ENCODE measurements at places on chromosomes 4 and X.
A peak's percentile ranks its signal among the peaks of the same experiment; 100 is the strongest.

DNA sequence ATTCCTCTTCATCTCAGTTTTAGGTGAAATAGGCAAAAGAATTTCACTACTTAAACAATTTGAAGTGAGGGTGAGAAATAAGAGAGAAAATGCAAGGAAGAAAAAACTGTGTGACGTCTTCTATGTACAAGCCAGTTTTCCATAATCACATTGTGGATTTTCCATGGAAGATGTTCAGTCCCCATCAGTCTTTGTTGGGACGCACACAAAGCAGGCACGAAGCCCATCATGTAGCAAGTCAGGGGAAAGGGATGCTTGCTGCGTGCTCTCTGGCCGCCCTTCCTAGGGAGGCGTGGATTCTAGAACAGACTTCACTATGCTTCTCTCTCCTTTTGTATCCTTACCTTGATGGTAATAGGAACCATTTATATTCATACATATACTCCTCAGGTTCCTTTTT, 54.7 kb downstream of the RBPJ start:
- no peak for DNase-seq

- no peak for DNase-seq
These were observed 70.3 kb upstream of the EMCN start for GRCh38 chr4:100588076-100588475.

GRCh38 chr4:164177153-164177552, 576.8 kb upstream of the SMIM31 start:
- DNase-seq, result no peak

DNA sequence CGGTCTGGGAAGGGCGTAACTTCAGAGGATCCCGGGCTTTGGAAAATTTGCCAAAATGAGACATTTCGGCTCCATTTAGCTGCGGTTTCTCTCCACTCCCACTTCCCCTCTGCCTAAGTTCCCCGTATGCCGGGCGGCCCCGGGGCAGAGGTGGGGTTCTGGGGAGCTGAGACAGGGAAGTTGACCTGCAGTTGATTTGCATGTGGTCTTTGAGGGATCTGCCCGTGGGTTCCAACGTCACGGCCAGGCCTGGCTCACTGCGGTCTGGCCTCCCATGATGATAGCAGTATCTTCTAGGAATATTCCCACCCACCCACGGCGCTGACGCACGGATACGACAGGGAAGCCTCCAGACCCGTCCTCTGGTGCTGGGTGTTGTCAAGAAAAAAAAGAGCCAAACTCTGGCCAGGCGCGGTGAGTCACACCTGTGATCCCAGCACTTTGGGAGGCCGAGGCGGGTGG, 27.3 kb upstream of the CRLF2 start:
- no peak for DNase-seq

- no peak for DNase-seq
These were observed 69.4 kb upstream of the KIT start for GRCh38 chr4:54588404-54588803.

GRCh38 chrX:19805046-19805690, 82.2 kb downstream of the SH3KBP1 start:
- DNase-seq, result no peak

DNA sequence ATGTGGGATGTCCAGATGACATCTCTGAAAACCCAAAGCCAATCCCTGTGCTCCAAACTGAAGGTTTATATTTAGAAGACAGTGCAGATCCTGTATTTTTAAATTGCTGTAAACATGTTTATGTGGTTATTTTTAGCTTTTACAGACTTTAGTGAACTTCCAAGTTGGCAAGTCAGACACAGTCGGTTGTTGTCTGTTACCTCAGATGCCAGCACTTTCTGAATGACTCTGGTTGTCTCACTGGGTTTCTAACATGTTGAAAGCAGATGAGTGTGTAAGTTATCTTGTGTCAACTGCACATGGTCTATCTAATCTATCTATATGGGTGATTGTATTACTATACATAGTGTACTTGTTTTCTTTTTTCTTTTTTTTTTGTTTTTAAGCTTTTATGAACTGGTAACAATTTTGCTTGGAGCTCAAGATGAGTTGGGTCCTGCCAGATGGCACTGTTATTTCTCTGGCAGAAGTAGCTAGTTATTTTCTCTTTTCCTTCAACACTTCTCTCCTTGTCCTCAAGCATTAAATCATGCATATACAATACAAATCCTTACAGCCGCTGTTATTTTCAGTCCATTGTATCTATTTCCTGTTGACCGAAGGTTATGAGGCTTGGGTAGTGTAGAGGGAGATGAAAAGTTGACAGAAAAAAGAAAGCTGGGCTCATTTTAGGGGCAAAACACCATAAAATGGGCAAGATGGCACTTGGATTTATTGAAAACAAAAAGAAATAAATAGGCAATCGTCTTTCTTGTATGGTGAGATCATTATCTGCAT, 66.3 kb downstream of the GAB1 start:
- no peak for DNase-seq

GRCh38 chrX:9905721-9906120, 61.4 kb upstream of the CLDN34 start:
- DNase-seq, result no peak

- no peak for DNase-seq
These were observed 18.2 kb downstream of the BCOR start for GRCh38 chrX:40079572-40079971.

- DNase-seq, result no peak
These were observed 6.2 kb downstream of the JADE3 start for GRCh38 chrX:46918434-46918833.

DNA sequence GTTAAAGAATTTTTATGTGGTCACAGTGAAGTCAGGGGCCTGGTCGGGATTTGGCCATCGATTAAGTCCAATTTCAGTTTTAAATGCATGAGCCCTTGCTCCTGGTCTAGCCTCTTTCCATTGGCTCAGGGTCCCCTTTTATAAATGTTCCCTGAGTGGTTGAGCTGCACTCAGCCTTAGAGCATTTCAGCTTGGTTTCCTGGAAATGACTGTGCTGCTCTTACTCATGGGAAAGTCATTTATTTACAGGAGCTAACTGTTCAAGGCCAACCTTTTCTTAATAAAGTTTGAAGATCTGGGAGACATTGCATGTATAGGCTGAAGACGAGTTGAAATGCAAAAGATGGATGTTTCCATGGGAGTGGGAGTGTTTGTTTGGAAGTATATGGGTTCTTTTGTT, 98.8 kb upstream of the CLNK start:
- no peak for DNase-seq

DNA sequence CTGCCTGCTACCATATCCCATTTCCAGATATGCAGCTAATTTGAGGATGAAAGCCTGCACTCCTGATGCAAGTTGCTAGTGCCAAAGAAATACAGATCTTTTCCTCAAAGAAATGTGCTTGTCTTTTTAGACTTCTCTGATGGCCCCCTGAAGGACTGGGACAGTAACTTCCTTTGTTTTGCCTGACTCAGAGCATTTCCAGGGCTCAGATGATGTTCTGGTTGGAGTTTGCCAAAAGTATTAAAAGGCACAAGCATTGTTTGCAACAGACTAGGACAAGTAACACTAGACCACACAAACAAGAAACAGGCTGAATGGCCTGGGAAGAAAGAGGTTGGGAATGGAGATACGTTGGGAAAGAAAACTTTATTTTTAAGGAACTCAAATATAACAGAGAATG, 175.2 kb downstream of the IL13RA2 start:
- no peak for DNase-seq

- no peak for DNase-seq
These were observed 6.2 kb upstream of the DCAF4L1 start for GRCh38 chr4:41975341-41975740.

- DNase-seq, result no peak
These were observed 3.9 kb upstream of the ODAM start for GRCh38 chr4:70191647-70192046.

DNA sequence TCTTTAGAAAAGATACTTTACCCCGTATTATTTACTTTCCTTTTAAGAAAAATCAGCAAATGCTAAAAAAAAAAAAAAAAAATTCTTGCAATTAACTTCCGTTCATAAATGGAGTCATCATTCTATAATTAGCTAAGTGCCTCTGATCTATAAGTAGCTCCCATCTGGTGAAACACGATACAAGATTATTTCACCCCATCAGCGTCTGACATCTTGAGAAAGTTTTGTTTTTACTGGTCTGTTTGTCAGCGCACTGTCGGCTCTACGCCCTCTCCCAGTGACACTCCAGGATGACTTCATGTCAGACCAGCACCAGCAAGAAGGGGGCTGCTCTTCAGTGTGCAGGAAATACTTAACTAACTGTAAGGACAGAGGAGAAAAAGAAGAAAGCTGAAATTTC, 108.3 kb downstream of the AFAP1 start:
- DNase-seq, result no peak

DNA sequence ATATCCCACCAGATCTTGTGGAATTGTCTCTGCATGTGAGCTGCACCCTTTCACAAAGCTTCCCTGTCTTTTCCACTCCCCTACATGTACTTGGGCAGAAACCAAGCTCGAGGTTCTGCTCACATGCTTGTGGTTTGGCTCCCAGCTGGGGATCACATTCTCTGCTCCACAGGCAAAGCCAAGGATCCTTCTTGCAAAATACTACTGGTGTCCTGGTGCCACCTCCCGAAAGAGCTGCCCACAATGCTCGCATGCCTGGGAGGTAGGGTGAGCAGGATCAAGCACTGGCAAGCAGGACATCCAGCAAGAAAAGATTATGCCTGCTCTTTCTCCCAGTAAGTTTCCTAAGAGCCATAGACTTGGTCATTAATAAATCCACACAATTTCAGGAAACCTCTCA, 45.1 kb upstream of the PPARGC1A start:
- DNase-seq, result no peak

DNA sequence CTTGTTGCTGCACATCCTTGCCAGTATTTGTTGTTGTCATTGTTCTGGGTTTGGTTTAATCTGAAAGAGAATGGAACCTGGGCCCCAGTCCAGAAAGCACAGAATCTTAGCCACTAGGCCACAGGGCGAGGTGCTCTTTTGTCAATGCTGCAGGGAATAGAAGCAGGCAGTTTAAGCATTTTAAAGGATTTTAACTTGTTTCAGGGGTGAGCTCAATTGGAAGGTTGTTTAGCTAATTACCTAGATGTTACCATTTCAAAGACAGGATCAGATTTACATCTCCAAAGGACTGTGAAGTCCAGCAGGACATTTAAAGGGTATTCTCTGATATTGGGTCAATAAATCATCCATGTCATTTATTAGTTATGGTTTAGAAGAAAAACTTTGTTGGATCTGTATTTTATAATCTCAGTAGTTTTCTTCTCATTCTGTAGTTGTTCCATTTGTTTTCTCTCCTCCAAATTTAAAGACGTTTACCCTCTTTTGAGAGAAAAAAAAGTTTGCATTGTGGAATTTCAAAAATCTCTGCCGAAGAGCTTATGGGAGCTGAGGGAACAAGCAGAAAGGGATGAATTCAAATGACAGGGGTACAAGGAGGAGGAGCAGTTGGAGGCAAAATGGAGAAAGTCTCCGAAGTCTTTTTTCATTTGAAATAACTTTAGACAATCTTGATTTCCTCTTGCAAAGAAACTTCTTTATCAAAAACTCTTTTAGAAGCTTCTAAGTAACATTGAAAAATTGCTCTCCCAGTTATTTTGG, 57.5 kb upstream of the FAM47C start:
- DNase-seq, result no peak

DNA sequence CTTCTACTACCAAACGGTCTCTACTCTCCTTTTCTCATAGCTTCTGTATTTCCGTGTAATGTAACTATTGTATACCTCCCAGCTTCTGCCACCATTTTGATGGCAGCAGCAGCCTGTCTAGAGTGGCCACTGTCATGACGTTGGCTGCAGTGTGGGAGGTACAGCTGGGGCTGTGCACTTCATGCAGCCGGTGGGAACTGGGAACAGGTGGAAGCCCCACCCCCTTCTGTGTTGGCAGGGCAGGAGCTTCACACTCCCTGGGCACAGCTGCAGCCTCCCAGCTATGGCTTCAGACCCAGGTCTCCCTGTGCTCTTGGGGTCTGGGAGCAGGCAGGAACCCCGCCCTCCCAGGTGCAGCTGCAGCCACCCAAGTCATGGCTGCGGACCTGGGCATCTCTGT, 49.8 kb upstream of the SEC24B start:
- no peak for DNase-seq

- DNase-seq, result no peak
These were observed 80.3 kb downstream of the LNX1 start for GRCh38 chr4:53511014-53511413.

DNA sequence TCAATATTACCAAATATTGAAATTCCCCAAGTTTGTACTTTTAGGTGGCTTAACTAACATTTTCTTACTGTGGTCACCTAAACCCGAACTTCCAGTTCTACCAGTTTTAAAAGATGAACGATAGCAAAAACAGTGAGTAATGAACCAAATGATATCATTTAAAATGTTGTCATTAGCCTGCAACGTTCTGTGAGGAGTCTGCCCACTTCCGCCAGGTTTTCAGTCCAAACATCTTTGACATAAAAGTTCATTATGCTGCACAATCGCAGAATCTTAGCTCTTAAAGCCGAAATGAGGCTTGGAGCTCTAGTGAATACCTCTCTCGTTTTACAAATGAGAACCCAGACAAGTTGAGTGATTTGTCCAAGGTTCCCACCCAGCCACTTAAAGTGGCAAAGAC, 762 bp downstream of the PIGA start:
- peak; percentile 0 for DNase-seq

GRCh38 chr4:10608501-10609219, 75.9 kb downstream of the CLNK start:
- DNase-seq, result no peak

GRCh38 chrX:53128097-53128749, 34.3 kb downstream of the KANTR start:
- no peak for DNase-seq

DNA sequence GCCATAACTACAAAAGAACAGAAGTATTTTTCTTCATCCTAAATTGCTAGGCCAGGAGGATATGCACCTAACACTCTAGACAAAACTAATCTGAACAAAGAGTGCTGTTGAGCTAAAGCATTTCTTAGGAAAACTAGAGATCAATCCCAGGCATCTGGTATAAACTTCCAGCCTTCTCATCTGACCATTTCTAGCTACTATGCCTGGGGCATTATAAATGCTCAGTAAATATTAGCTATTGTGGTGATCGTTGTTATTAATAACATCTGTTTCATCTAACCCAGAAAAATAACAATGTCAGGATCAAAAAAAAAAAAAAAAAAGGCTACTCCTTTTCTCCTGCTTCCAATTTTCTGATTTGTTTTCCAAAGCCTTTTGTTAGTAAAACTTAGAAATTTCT, 7.7 kb upstream of the SLC10A6 start:
- DNase-seq, result no peak

- DNase-seq, result no peak
These were observed 121.9 kb downstream of the CLCN4 start for GRCh38 chrX:10278716-10279115.

DNA sequence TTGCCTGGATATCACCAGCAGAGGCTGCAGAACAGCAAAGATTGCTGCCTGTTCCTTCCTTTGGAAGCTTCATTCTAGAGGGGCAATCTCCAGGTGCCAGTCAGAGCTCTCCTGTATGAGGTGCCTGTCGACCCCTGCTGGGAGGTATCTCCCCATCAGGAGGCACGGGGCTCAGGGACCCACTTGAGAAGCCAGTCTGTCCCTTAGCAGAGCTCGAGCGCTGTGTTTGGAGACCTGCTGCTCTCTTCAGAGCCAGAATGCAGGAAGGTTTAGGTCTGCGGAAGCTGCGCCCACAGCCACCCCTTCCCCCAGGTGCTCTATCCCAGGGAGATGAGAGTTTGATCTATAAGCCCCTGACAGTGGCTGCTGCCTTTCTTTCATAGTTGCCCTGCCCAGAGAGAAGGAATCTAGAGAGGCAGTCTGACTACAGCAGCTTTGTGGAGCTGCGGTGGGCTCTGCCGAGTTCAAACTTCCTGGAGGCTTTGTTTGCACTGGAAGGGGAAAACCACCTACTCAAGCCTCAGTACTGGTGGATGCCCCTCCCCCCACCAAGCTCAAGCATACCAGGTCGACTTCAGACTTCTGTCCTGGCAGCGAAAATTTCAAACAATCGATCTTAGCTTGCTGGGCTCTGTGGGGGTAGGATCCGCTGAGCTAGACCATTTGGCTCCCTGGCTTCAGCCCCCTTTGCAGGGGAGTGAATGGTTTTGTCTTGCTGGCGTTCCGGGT, 57.9 kb downstream of the DKK2 start:
- DNase-seq, result no peak

Measured in T follicular helper cell (primary cell).